Mammary epithelial cell (primary cell): ENCODE measurements at places on chromosomes 3 and 15. TPM values are rescaled to one million over a fixed set of nuclear protein-coding genes. Genes with fewer than 3 reads are reported as not detected.

Gene PCOLCE2
- 3.5 TPM for total RNA-seq

Gene CATSPER2
- total RNA-seq: 3.7 TPM

Gene DUOXA1
- total RNA-seq: 5.5 and 6.8 TPM in 2 replicates

Gene BLM
- total RNA-seq: 4.0 and 9.2 TPM in 2 replicates

Gene SUSD5
- total RNA-seq: 0.33 TPM

Gene ADGRG7
- total RNA-seq: 0.17 TPM

Gene EFCAB12
- total RNA-seq: under 0.01 TPM

Gene TNFAIP8L3
- total RNA-seq: 9.7 TPM

Gene FGF7
- total RNA-seq: 0.50 TPM

Gene APOD
- total RNA-seq: 0.48 TPM in 1 of 2 replicates, not detected in the other

Gene IMPG2
- total RNA-seq: 0.50 TPM

Gene EFHB
- 0.61 TPM in 1 of 2 replicates, not detected in the other for total RNA-seq

Gene TMCO5A
- total RNA-seq: not detected

Gene CSPG4
- total RNA-seq: 2.9 and 3.6 TPM in 2 replicates

Gene XYLB
- total RNA-seq: 3.8 and 4.5 TPM in 2 replicates

Gene CFAP100
- not detected for total RNA-seq

Gene OR5K2
- total RNA-seq: not detected

Gene CCDC12
- 39.4 and 42.1 TPM in 2 replicates for total RNA-seq

Gene PSTPIP1
- total RNA-seq: 0.67 TPM

Gene CAMK2N2
- total RNA-seq: not detected

Gene CASR
- not detected for total RNA-seq

Gene EPHA6
- 0.48 TPM in 1 of 2 replicates, not detected in the other for total RNA-seq

Gene RASL12
- total RNA-seq: not detected

Gene FYCO1
- total RNA-seq: 18.8 and 24.4 TPM in 2 replicates

Gene SOX14
- total RNA-seq: not detected in 2 replicates
